ENCODE measurements at places on chromosomes 6 and 20.
A peak's percentile ranks its signal among the peaks of the same experiment; 100 is the strongest.

DNA sequence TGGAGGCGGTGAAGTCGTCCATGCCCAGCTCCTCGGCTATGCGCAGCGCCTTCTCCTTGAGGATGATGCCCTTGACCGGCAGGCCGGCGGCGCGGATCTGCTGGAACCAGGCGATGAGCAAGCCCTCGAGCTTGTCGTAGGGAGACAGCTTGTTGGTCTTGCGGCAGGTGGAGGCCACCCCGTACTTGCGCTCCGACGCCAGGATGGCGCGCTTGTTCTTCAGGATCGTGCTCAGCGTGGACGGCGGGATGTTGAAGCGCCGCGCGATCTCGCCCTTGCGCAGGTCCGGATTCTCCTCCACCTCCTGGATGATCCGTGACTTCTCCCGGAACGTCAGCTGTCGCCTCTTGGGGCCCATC is 435 bp downstream of the CENPB start:
- peak; percentile 54 for DNase-seq

DNA sequence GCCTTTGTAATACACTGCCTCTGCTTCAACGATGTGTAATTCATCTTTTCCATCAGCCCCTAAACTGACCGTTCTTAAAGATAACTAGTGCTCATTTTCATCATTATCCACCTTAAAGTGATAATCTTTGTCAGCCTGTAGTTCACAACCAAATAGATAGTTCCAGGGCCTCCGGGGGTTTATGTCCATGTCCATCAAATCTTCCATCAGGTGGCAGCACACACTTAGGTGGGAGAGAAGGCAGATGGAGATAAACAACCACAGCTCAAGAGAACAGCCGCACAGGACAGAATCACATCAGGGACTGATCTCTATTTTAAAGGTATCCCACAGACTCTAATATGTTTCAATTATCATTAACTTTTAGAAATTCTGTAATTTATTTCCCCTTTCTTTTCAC is 90.9 kb downstream of the LMBRD1 start:
- DNase-seq: no peak

- peak; percentile 49 for DNase-seq
Measured at GRCh38 chr6:156167625-156168071, 609.5 kb upstream of the ARID1B start.

GRCh38 chr6:166998256-166999144 is 697 bp upstream of the CEP43 start:
- peak; percentile 22 for DNase-seq

DNA sequence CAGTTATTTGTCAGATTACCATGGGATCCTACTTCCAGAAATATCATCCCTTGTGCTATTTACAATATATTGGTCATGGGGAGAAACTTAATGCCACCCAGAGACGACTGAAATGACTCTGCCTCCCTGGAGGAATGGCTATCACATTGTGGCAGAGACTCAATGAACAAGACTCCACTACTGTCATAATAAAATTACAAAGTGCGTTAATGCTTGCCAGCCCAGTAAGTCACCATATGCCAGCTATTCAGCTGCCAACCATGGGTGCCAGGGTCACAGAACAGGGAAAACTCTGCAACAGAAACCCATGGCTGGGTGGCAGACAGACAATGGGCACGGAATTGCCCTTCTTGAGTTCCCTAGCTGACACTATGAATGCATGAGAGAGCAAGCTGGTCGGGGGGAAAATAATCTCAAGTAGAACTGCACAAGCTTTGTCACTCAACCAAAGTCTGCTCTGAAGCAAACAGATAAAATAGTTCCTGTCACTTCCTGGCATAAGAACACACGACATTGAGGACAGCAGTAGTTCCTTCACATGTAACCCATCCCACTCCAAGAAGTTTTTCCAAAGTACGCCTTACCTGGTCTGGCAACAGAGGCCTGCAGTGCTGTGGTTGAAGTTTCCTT is 32.1 kb downstream of the TP53INP2 start:
- DNase-seq: no peak

DNA sequence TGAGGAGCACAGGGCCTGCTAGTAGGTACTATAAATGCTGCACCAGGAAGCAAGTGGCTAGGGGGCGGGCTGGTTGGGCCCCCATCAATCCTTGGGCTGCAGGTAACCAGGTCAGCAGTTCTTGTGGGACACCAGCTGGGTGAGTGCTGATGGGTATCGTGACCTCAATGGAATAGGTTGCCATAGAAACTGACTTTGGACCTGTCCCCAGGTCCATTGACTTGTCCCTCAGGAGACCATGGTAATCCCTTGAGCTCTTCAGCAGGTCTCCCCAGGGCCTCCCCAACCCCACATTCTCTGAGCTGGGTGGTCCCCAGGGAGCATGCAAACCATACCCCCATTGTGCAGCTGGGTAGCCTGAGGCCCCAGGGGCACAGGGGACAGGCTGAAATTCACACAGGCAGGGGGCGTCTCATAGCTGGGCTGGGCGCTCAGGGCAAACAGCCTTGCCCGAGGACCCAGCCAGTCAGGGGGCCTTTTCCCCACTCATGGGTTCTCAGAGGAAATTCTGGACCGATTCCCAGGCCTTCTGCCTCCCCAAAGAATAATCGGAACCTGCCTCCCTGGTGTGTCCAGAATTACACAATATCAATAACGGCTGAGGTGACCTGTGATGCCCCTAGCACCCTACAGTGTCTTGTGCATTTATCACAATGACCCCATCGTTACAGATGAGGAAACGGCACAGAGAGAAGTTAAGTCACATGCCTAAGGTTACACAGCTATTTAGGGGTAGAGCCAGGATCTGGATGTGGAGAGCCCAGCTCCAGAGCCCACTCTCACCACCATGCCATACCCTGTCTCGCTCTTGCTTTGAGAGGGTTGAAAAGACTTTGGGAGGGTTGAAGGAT is 35.9 kb downstream of the SRC start:
- DNase-seq: no peak

GRCh38 chr20:2521369-2522305 is 12.9 kb upstream of the ZNF343 start:
- peak; percentile 32 for DNase-seq

GRCh38 chr6:111487661-111488060 is 4.6 kb upstream of the REV3L start:
- no peak for DNase-seq

DNA sequence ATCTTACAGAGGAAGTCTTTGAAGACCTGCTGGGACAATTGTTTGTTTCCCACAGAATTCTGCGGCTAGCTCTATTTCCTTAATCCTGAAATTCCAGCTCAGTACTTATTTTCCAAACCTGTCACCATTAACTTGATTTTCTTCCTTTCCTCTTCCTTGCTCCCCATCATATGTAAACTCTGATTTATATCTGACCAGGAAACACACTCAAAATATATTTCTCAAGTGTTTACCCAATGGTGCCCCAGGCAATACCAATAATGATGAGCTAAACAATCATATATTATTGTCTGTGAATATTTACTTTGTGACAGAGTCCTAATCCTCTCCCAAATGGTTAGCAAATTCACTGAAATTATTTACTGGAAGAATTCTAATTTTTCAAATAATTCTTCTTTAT is 597.3 kb downstream of the PKHD1 start:
- no peak for DNase-seq

DNA sequence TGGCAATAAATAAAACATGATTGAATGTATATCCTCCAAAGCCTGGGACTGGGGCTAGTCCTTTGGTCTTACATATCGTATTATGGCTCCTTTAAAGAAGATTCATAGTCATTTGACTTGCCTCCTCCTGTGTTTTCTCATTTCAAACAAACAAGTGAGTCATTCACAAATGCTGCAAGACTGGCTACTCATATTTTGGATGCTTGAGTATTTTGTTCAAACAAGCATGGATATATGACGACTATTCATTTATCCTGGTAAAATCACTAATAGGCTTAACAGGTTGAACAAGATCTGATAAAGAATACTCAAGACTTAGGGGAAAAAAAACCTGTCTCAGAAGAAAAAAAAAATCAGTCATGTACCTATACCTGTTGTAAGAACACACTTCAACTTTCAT is 111.1 kb upstream of the CCDC28A start:
- DNase-seq: no peak

GRCh38 chr6:44064089-44064947 is 62.9 kb downstream of the MRPL14 start:
- peak; percentile 70 for DNase-seq

- no peak for DNase-seq
Measured at GRCh38 chr6:122652431-122652830, 42.2 kb downstream of the PKIB start.

GRCh38 chr6:85669735-85670194 is 27.1 kb upstream of the SYNCRIP start:
- no peak for DNase-seq

DNA sequence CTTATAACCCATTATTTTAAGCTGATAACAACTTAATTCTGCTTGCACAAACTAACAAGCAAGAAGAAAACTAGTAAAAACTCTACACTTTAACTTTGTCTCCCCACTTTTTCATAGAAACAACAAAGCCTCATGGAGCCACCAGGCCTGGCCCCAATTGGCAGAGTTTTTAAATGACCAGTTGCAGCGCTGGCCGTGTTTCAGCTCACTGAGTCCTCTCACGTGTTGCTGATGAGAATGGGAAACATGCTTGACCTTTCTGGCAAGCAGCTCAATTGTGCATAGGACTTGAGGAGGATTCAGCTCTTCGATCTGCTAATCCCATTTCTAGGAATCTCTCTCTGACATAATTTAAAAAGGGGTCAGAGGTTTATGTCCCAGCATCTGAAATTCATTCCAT is 24.5 kb upstream of the GRM4 start:
- DNase-seq: no peak

DNA sequence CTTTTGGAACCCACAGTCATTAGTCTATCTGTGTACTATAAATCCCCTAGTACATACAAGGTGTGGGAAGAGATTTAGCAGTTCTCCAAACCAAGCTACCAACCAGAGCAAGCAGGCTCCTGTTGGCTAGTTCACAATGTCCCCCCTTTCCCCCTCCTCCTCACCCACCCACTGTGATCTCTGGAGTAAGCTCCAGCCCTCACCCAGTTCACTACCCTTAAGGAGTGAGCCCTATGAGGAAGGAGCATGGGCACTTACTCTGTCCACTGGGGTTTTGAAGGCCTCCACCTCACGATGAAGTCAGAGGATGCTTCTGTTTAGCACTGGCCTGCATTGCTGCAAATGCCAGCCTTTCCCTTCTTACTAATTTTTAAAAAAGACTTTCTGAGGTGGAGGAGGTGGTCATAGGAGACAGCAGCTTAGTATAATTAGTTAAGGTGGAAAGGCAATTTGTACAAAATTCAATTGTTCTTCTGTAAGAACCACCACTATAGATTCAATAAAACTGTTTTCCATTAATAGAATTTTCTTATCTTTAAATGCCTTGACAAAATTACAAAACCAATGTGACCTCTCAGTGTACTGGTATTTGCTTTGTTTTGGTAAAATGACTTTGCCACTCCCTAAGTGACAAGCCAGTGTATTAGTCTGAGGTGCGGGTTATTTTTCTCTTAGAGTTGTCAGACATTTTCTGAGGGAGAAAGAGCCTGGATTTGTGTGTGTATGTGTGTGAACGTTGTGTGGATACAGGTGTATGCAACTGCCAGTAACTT is 86.2 kb downstream of the TULP4 start:
- DNase-seq: no peak

GRCh38 chr6:122075917-122076316 is 323.5 kb upstream of the HSF2 start:
- no peak for DNase-seq

DNA sequence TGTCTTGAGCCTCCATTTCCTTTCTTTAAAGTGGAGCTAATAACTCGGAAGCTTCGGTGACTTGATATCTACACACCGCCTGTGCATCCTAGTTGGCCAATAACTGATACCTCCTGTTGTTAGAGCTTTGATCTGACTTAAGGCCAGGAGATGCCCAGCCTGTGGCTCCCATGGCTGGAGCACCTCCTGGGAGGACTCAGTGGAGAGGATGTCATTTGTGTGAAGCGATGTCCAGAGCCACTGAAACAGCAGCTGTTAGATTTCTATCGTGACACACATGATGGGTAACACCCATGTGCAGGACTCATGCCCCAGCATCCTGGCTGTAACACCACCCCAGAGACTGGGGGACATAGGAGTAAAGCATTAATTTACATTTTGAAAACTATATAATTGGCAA is 30.8 kb downstream of the SDCBP2 start:
- no peak for DNase-seq

- DNase-seq: no peak
Measured at GRCh38 chr6:21264288-21265033, 329.1 kb upstream of the SOX4 start.

DNA sequence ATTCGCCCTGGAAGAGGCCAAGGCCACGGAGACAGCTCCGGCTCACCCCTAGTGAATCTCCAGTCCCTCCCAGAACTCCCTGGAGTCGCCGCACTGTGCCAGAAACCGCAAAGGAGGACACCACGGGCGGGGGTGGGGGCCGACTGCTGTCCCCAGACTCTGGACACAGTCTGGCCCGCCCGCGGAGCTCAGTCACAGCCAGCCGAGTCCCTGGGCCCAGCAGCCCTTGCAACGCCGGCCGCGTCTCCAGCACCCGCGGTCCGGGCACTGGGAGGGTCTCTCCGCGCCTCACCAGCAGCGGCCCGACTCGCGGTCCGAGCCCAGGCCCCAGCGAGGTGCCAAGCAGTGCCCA is 518 bp downstream of the PEX6 start:
- peak; percentile 27 for DNase-seq

GRCh38 chr6:150143516-150144293 is 861 bp downstream of the PPP1R14C start:
- no peak for DNase-seq

- no peak for DNase-seq
Measured at GRCh38 chr6:131781687-131782086, 26.1 kb upstream of the ENPP1 start.

- DNase-seq: no peak
Measured at GRCh38 chr6:39576556-39577303, 148.5 kb downstream of the KIF6 start.

- DNase-seq: peak; percentile 52
Measured at GRCh38 chr6:35370124-35370741, 27.9 kb downstream of the PPARD start.

- peak; percentile 62 for DNase-seq
Measured at GRCh38 chr20:62409931-62410745, 3.1 kb upstream of the CABLES2 start.

DNA sequence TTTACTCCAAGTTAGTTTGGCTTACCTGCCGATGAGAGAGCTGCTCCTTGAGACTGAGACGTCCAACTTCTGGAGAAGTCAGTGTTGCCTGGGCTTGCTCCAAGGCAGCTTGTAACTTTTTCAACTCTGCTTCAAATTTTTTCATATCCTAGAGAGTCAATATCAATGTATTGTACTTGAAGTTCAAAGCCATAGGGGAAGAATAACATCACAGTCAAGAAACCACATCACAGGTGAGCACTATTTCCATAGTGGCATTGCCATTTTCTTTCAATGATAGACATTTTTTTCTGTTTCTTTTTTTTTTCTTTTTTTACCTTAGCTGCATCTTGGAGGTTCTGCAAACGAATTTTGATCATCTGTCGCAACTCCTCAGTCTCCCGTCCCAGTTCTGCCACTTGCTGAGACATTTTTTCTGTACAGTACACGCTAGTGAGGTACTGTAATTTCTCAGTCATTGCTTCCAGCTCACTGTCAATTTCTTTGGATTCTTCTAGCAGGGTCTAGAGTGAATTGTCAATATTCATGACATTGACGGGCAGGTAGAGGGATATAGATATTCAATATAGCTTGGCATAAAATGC is 326.7 kb downstream of the SYNE1 start:
- DNase-seq: no peak

Measured in uterus (tissue), 4 donors.